ENCODE measurements at places on chromosomes 12 and 14.

DNA sequence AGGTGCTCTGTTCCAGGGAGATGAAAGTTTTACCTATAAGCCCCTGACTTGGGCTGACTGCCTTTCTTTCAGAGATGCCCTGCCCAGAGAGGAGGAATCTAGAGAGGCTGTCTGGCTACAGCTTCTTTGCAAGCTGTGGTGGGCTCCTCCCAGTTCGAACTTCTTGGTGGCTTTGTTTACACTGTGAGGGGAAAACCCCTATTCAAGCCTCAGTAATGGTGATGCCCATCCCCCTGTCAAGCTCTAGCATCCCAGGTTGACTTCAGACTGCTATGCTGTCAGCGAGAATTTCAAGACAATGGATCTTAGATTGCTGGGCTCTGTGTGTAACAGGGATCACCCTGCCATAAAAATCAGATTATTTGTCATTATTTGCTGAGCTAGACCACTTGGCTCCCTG, 377.6 kb downstream of the FLRT2 start:
- DNase-seq = no peak

DNA sequence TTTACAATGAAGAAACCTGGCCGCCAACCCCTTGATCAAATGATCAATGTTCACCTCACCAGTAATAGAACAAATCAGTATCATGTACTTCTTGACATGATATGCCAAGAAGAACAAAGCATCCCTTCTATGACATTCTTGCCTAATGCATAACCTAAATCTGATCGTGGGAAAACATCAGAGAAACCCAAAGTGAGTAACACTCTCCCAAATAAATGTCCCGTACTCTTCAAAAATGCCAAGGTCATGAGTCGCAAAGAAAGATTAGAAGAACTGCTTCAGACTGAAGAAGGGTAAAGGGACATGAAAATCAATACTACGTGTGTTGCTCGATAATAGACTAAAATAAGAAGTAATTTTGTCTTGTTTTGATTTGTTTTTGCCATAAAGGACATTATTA, 11.4 kb upstream of the SLC25A3 start:
- no peak for DNase-seq

GRCh38 chr12:45655186-45655585, 74.3 kb upstream of the ARID2 start:
- DNase-seq = peak; percentile 16

DNA sequence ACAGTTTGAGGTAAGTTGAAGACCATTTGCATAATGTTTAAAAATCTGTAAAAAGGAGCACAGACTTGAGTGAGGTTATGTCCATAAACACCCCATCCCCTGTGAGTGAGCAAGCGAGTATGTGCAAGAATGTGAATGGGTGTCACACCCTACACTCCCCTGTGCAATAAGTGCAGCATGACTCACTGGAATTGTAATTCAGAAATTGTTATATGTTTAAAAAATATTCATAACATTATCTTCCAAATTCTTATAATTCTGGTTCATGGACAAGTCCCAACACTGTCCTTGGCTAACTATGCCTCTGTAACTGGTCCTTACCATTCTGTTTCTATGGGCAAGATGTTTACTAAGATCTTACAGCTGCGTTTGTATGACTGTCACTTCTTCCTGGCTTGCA, 207.8 kb upstream of the FAR2 start:
- no peak for DNase-seq

- no peak for DNase-seq
Measured at GRCh38 chr12:94805749-94806529, 155.6 kb upstream of the TMCC3 start.

GRCh38 chr14:48274826-48275225, 599.4 kb upstream of the MDGA2 start:
- no peak for DNase-seq

DNA sequence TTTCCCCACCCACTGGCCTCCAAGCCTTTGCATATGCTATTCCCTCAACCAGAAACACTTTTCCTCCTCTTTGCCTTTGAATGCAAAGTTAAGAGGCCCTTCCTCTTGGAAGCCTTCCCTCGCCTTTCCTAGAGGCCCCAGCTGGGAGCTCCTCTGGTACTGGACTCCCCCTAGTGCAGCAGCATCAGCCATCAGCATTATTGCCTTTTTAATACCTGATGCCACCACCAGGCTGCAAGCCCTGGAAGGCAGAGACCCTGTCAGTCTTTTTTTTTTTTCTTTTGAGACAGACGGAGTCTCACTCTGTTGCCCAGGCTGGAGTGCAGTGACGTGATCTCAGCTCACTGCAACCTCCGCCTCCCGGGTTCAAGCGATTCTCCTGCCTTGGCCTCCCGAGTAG, 19.1 kb upstream of the PLA2G1B start:
- DNase-seq = no peak

GRCh38 chr12:108237272-108237671, 101.8 kb downstream of the CMKLR1 start:
- DNase-seq = no peak

- no peak for DNase-seq
Measured at GRCh38 chr14:101626331-101626730, 65.0 kb downstream of the DIO3 start.

- DNase-seq = peak; percentile 14
Measured at GRCh38 chr12:108129017-108129812, at the start of gene WSCD2. Gene WSCD2, plus strand, starts transcription at chr12:108129288. Its CDS starts 66,545 bp downstream, at chr12:108195833.

DNA sequence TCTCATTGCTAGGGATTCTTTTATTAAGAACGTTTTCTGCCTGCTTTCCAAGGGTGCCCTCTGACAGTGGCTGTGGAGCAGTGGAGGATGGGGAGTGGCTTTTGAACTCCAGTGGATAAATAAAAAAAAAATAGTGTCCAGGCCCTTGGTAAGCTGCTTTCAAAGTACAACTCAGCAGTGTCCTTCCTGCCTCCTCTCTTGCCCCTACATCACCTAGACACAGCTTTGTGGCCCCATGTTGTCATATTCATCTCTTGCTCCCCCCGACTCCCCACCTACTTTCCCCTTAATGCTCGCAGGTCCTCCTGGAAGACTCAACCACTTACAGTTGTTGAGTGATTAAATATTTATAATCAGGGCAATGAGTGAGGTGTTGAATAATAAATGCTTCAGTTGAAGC, 880.9 kb downstream of the BCL11B start:
- DNase-seq = no peak

GRCh38 chr12:81722004-81722403, 37.1 kb downstream of the PPFIA2 start:
- DNase-seq = no peak

DNA sequence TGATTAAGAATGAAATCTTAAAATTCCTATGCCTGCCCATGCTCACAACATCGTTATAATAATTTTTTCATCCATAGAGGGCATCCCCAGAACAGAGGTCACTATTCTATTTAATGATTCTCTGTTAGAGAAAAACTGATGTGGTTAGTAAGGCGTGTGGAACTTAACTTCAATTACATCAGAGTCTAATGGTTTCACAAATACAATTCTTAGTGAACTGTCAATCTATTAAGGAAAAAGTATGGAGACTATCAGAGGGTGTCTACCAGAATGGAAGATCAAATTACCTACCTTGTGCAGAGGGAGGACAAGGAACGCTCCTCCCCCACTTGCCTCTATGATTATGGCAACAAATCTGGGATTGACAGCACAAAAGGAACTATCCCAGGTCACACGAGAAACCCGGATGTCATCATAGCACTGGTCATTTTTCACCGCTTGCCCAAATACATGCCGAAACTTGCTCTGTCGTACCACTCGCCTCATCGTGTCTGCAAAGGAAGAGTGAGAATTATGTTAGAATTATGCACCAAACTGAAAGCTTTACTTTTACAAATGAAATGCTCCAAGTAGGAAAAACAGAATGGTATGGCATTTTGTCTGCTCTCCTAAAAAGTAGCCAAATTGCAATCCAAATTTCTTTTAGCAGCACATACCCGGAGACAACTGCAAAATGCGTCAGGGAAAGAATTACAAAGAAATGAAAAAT, 30.3 kb downstream of the CORO1C start:
- DNase-seq = no peak

- DNase-seq = no peak
Measured at GRCh38 chr14:99755629-99756603, 37.3 kb upstream of the EML1 start.

GRCh38 chr12:62725781-62726180, 209.2 kb downstream of the PPM1H start:
- DNase-seq = no peak

DNA sequence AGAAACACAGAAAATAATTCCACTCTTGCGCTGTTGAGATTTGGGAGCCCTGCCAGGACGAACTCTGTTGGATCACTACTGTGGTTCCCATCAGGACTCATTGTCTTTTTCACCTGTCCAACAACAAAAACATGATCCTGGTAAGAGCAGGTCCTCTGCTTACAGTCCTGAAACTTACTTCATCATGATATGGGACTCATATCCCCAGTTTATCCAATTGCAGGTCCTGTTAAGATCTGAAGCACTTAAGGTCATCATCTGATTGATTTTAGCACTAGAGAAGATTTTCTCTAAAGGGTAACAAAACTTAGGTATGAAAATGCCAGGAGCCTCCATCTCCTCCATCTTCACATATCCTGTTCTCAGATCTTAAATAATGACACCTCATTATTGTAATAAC, at the start of gene OR6S1:
TSS of gene OR6S1 (minus strand) at position 101 of the 400 bp plus-strand sequence. CDS start at position 101, 0 bp downstream.
- DNase-seq = no peak

DNA sequence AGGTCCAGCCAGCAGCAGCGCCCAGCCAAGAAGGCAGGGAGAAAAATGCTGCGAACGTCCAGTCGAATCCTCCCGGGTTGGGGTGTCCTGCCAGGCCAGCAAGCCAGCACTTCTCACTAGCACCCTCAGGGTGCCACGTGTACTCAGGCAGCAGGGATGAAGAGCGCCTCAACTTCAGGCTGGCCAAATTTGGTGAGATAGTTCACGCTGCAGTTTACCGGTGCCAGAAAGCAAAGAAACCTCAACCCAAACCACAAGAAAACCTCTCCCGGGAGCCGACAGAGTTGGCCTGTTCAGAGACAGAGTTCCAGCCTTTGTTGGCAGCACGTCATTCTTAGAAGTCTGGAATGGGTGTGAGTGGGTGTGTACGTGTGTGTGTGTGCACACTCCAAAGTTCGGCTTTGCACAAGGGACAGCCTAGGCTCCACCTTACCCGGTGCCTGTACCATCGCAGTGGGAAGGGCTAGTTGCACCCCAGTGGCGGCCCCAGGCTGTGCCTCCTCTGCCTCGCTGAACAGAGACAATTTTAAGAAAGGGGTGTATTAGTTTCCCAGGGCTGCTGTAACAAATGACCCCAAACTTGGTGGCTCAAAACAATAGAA, 42.1 kb downstream of the ELK3 start:
- DNase-seq = no peak

DNA sequence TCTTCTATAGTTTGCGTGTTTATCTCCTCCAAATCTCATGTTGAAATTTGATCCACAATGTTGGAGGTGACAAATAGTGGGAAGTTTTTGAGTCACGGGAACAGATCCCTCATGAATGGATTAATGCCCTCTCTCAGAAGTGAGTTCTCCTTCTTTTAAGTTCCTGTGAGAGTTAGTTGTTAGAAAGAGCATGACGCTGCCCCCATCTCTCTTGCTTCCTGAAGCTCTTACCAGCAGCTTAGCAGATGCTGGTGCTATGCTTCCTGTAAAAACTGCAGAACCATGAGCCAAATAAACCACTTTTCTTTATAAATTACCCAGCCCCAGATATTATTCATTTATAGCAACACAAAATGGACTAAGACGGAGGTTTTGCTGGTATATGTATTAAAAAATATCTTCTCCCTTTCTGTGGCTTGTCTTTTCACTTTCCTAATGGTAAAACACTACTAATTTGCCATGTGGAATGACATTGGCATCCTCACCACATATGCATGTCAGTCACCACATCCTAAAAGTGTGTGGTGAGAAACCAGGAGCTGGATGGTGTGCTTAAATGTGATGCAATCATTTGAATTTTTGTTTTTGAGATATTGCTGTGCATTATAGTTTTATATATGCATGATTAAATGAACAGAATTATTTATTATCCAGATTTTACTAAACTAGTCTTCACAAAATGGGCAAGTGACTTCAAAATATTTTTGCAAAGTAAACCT, 449.3 kb downstream of the ADAMTS20 start:
- no peak for DNase-seq

- no peak for DNase-seq
Measured at GRCh38 chr14:75147423-75148071, 20.7 kb upstream of the NEK9 start.

GRCh38 chr12:38490941-38491340, 174.4 kb downstream of the ALG10B start:
- no peak for DNase-seq

- DNase-seq = no peak
Measured at GRCh38 chr14:61417883-61418455, 96.6 kb downstream of the PRKCH start.

Data from HuH-7.5 (cell line).